ENCODE measurements at places on chromosomes 5 and 9.

DNA sequence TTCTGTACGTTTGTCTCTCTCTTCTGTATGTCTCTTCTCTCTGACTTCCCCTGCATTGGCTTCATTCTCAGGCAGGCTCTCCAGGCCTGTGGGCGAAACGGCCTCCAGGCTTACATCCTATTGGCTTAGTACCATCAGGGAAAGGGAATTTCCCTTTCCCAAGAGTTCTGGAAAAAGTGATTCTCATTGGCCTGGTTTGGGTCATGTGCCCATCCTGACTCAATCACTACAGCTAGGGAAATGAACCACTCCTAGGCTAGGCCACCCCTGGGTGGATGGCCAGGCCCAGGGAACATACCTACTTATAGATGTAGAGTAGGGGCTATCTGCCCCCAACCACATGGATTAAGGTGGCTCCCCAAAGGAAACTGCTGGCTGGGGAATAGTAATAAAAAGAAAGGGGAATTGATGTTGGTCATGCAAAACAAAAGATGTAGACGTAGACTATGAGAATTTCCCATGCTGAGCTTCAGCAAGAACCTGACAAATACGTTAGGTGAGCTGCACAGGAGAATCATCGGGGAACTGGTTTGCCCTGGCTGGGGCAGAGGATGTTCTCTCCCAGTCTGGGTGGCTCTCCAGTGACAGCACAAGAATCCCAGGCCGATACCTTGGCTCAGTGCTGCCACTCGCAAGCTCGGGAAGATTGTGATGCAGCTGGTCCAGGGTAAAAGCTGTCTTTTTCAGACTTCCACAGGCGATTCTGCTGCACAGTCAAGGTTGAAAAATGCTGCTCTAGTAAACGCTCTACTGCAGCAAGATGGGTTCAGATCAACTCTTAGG lies 3.7 kb upstream of the EGR1 start:
- DNase-seq = no peak

DNA sequence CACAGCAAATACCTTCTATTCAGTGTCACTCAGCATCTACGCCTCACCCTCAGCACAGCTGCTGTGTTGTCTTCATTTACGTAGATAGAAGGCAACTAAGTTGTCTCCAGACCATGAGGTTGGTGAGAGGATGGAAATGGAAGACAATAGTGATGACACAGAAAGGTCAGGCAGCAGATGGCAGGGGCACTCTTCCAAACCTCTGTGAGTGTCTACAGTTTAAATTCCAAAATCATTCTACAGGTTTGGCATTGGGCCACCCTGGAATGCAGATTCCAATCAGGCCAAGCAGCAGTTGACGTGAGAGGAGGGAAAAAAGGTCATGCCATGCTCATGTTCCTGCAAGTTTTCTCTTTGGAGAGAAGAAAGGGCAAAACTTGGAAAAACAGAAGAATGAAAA lies 68.7 kb upstream of the ADAMTSL1 start:
- no peak for DNase-seq

DNA sequence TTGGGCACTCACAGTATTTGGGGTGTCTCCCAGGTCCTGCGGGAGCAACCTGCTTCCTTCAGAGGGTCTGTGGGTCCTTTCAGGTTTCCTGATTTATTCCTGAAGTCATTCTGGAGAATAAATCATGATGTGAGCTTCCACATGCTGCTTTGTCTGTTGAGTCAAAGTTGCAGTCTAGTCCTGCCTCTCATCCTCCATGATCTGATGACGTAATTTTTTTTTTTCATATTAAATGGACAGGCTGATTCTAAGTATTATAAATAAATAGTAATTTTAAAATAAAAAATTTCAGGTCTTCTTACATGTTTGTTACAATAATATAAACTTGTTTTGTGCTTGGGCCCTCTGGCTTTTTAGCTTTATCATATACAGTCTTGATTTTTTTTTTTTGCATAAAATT lies 26.3 kb upstream of the RIOK2 start:
- DNase-seq = no peak

- DNase-seq = peak; percentile 83
These were observed 5.6 kb upstream of the PURA start for GRCh38 chr5:140108093-140109017.

- no peak for DNase-seq
These were observed 343.9 kb downstream of the NFIB start for GRCh38 chr9:13970018-13970417.

DNA sequence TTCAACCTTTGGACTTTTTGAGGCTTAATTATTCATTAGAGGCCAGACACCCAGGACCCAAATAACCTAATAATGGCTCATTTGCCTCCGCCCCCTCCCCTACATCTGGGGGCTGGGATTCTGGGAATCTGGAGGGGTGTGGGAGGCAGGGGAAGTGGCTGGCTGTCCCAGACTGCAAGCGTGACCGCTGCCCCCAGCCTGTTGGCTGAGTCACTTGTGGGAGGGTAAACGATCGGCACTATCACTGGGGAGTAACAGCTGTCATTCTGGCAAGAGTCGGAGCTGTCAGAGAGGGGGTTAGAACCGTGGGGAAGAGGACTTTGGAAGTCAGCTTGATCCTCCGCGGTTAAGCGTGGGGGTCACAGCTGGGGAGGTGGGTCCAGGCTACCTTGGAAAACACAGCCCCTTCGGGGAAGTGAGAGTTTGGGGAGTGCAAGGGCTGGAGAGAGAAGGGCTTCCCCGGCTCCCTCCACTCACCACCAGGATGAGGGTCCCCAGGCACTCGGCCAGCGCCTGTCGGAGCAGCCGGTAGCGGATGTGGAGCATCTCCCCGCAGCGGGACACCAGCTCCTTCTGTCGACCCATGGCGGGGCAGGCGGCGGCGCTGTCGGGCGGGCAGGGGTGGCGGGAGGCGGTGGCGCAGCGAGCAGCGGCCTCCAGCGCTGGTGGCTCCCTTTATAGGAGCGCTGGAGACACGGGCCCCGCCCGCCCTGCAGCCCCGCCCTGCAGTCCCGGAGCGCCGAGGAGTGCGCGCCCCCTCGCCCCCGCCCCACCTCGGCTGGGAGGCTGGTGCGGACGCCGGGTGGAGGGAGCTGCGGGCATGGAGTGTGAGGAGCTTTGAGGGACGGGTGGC lies at the start of gene AQP3:
AQP3 (minus strand) TSS at position 648 of the 853 bp plus-strand sequence; CDS start at position 585, 63 bp downstream.
- DNase-seq = peak; percentile 82

DNA sequence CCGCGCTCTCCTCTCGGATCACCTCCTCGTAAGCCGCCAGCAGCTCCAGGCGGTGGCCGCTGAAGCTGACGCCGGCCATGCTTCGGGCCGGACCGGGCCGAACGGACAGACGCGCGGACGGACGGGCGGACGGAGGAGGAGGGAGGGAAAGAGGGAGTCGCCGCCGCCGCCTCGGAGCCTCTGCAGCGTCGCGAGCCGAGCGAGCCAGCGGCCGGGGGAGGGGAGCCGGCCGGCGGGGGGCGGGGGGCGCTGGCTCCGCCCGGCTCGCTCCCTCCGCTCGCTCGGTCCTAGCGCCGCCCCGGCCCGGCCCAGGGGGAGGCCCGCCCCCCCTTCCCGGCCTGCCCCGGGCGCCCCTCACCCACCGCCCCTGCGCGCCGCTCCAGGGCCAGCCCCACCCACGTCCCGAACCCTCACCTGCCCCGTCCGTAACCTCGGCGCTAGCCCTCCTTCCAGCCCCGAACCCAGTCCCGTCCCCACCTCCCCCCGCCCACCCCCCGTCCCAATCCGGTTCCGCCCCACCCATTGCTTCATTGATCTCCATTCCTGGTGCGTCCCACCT lies at the start of gene DBN1:
DBN1 (minus strand) TSS at position 192 of the 559 bp plus-strand sequence; CDS start at position 79, 113 bp downstream.
- DNase-seq = peak; percentile 81

DNA sequence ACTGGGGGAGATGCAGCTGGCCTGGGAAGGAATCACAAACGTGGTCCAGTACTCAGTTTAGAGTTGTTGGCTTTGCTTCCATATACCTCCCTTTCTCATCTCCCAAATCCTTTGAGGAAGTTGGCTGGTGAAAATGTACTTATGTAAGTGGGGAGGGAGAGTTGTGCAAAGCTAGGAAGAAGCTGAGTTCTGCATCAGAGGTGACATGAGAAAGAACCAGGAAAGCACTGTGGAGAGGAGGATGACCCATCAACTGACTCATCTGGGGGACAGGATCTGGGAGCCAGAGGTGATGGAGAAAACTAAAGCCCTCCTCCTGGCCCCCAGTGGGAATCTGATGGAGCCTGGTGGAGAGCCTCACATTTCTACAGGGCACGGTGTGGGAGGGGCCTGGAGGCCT lies 16.2 kb downstream of the KCNMB1 start:
- no peak for DNase-seq

DNA sequence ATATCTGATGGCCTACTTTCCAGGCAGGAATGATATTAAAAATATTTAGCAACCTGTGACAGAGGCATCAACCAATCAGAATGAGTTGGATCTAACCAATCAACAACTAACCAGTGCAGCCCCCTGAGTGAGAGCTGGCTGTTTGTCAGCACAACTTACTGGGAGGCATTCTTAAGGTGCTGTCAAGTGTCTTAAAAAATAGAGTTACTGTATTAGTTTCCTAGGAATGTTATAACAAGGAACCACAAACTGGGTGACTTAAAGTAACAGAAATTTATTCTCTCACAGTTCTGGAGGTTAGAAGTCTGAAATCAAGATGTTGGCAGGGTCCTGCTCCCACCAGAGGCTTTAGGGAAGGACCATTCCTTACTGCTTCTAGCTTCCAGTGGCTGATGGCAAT lies 85.2 kb downstream of the ATG10 start:
- DNase-seq = no peak

- no peak for DNase-seq
These were observed 34.2 kb upstream of the IL7R start for GRCh38 chr5:35822511-35822910.

DNA sequence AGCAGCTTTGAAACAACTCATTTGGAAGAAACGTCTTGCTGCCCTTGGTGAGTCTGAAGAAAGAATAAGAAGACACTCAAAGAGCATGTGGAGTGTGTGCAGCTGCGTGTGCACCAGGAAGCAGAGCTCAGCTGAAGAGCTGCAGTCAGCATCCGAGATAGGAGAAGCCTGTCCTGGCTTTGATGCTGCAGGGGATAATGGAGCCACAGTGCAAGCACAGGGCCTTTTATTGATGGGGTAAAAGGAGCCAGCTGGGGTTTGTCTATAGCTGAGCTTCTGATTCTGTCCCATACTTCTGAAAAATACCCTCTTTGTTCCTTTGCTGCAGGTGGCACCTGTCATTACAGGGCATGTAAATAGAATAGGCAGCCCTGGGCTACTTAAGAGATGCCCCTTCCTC lies 375.7 kb upstream of the ZNF462 start:
- no peak for DNase-seq

GRCh38 chr5:11903614-11904264 lies 507 bp downstream of the CTNND2 start:
- DNase-seq = peak; percentile 91

All from retina (tissue), 1 donor.